Retinal pigment epithelial cell (primary cell): ENCODE measurements at places on chromosomes 4 and X.

DNA sequence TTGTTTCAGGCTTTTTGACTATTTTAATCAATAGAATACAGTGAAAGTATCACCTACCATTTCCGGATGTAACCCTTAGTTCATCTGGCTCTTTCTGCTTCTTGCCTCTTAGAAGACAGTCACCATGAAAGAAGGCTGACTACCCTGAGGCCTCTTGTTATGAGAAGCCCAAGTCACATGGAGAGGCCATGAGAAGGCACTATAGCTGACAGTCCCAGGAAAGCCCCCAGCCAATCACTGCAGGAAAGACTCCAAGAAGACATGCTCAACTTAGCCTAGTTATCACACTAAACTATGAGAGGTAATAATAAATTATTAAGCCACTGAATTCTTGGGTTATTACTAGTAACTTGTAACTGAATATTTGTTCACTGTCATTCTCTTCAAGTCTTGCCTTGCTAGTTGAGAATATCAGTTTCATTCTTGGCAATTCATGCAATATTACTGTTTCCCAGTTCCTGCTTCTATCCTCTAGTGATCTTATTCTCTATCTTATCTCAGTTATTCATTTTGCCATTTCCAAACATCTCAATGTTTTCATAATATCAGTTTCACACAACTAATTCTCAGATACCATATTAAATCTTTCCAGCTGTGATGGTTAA, 57.1 kb upstream of the GUCY1A1 start:
- DNase-seq: no peak

GRCh38 chrX:19517965-19518364, 2.7 kb upstream of the MAP3K15 start:
- no peak for DNase-seq

DNA sequence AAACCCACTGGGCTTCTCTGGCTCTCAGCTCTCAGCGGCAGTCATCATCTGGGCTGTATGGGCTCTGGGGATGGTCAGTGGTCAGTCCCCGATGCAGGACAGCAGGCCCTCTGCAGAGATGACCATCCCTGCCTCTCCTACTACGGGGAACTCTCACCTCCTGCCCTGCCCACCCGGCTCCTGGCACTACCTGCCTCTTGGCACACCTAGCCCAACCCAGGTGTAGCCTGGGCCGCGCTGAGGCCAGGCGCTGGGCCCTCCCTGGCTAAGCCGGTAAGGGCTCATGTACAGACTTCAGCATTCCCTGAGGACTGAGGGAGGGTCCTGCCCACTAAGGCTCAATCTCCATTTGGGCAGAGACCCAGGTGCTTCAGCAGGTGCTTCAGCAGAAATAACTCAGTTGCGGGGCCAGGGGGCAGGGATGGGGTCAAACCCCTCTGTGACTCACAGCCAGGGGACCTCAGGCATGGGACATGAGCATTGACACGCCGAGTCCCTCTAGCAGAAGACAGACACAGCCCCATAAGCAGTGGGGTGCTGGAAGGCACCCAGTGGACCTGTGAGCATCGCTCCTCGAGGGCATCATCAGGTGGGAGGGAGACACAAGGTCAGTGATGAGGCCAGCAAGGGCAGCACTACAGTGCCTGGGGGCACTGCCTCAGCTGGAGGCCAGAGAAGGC, 71.0 kb downstream of the ACOX3 start:
- no peak for DNase-seq

DNA sequence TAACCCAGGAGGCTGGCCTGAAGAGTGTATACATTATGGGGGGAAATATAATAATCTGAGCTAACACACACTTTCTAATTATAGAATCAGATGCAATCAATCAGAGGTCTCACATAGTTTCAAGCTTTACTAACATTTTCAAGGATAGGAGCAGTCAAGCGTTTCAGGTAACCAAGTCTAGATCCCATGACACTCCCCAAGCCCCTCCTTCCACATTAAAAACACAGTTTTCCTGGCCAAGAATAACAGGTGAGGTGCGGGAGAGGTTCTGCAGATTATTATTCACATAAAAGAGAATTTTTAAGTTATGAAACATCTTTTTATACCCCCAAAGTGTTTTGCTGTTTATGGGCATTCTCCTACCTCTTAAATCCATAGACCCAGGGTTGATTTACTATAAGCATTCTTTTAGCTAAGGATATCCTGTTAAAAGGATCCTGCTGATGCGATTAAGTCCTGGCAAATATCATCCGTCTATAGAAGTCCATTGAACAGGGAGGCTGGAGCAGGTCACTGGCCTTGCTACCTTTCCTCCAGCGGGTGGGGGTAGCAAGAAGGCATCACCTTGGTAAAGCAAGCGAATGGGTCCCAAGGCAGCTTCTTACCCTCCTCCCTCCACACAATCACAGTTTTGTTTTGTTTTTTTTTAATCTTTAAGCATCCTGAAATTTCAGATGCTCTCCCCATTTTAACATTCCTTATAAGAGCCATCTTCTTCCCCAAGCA, 104.7 kb upstream of the GPM6A start:
- no peak for DNase-seq

- no peak for DNase-seq
Measured at GRCh38 chr4:186699881-186700397, 23.7 kb downstream of the FAT1 start.
